ENCODE measurements at places on chromosomes 7 and 10. TPM values are rescaled to one million over a fixed set of nuclear protein-coding genes. Genes with fewer than 3 reads are reported as not detected.

WDR11 gene
- total RNA-seq = 39.6 TPM

KLF14 gene
- not detected for total RNA-seq

GSTK1 gene
- 176 TPM for total RNA-seq

DDC gene
- total RNA-seq = 0.28 TPM

GRCh38 chr10:98259606-98260315, 8.2 kb downstream of the LOXL4 start:
- H3K4me1 ChIP-seq = no peaks in the 10 kb centered on the region
- H3K27ac ChIP-seq = no peak overlapping the region
- H3K4me3 ChIP-seq = no peak overlapping the region
- no peaks in the 10 kb centered on the region for H3K27me3 ChIP-seq
- no peak for DNase-seq

DNA sequence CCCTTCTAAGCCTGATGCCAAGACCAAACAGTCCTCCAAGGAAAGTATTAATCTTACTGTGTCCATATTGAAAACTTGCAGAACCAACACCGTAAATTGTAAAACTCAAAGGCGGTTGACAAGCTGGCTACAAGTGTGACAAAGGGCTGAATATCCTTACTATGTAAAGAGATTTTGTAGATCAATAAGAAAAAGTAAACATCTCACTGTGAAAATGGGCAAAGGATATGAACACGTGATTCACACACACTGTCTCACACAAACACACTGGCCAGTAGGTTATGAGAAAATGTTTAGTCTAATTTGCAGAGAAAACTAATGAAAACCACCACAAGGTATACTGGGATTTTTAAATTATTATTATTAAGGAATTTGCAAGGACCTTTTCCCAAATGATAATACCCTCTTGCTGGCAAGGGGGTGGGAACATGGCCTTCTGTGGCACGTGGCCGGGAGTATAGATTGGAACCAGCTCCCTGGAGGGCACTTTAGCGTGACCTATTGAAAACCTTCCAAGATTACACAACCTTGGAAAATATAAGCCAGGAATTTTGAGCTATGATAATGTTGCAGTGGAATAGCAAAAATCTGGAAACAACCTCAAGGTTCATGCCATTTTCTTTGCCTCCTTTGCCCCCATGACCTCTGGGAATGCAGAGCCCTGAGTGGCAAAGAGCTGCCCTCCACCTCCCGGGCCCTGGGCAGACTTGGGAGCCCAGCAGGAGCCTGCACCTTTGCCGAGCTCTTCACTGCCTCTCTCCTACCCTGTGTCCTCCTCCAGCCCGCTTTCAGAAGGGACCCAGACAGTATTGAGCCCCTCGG, 26.2 kb upstream of the SLC29A3 start:
- no peak for DNase-seq
- no peaks in the 10 kb centered on the region for H3K36me3 ChIP-seq
- H3K27ac ChIP-seq = no peak overlapping the region
- no peaks in the 10 kb centered on the region for H3K27me3 ChIP-seq

DNA sequence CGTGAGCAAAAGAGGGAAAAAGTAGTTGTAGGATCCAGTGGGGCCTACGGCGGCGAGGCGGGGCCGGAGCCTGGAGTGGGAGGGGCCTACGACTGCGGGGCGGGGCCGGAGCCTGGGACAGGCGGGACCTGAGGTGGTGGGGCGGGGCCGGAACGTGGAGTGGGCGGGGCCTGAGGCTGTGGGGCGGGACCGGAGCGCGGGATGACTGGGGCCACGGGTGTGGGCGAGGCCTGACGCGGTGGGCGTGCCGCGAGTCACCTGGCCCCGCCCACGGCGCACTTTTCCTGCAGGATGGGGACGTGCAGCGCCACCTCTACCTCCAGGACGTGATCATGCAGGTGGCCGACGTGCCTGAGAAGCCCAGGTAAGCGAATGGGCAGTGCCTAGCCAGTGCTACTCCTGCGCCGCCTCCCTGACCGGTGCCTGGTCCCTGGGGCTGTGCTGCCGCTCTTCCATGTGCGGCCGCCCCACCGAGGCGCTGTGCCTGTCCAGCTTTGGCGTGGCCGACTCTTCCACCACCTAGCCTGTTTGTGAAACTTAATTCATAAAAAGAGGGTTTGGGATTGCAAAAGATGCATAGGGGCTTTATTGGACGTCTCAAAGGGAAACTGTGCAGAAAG, 496 bp downstream of the ZNF511 start:
- peak overlapping the region; percentile 100 for H3K4me3 ChIP-seq
- H3K27ac ChIP-seq = peak overlapping the region; percentile 69
- H3K36me3 ChIP-seq = peaks cover 15% of the 10 kb centered on the region
- peaks cover 30% of the 10 kb centered on the region for H3K4me1 ChIP-seq
- no peaks in the 10 kb centered on the region for H3K27me3 ChIP-seq
- peak; percentile 97 for DNase-seq

GRCh38 chr7:66883716-66884115, 37.3 kb upstream of the TMEM248 start:
- peak; percentile 54 for DNase-seq
- peaks cover 44% of the 10 kb centered on the region for H3K4me1 ChIP-seq
- no peak overlapping the region for H3K4me3 ChIP-seq
- no peak overlapping the region for H3K27ac ChIP-seq
